ENCODE measurements at places on chromosomes 13 and 19.

DNA sequence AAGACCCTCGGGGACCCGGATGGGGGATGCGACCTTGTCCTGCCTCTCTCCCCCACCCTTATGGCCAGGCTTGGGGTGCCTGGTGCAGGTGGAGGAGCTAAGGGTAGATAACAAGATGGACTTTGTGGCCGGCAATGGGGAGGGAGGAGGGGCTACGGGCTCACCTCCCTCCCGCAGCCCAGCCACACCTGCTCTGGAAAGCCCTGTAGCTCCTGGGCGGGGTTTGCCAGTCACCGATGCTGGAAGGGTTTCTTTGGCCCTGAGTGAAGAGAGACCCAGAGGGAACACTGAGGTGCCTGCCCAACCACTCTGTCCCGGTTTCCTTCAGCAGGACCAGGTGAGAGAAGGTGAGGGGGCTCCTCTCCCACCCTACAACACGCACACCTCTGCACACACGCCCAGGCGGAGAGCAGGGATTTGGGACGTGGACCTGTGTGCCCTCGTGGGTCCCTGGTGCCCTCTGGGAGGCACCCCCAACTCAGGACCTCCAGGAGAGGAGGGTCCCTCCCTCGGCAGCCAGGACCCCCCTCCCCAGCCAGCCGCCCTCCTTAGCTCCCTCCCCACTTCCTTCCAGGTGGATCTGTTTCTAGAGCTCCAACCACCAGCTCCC lies at the start of gene FUT2:
TSS of gene FUT2 (plus strand) at position 229 of the 610 bp plus-strand sequence. CDS start 6,986 bp downstream, outside the sequence.
- H3K27me3 ChIP-seq = no peaks in the 10 kb centered on the region
- peak within 1 kb of the TSS; percentile 64 for H3K27ac ChIP-seq
- no peaks in the 10 kb centered on the region for H3K36me3 ChIP-seq
- DNase-seq = no peak
- H3K4me3 ChIP-seq = no peak within 1 kb of the TSS

- H3K36me3 ChIP-seq = no peaks in the 10 kb centered on the region
- peaks cover 41% of the 10 kb centered on the region for H3K4me1 ChIP-seq
- no peaks in the 10 kb centered on the region for H3K27me3 ChIP-seq
Measured at GRCh38 chr19:56321989-56322440, 7.4 kb upstream of the ZSCAN5A start.

DNA sequence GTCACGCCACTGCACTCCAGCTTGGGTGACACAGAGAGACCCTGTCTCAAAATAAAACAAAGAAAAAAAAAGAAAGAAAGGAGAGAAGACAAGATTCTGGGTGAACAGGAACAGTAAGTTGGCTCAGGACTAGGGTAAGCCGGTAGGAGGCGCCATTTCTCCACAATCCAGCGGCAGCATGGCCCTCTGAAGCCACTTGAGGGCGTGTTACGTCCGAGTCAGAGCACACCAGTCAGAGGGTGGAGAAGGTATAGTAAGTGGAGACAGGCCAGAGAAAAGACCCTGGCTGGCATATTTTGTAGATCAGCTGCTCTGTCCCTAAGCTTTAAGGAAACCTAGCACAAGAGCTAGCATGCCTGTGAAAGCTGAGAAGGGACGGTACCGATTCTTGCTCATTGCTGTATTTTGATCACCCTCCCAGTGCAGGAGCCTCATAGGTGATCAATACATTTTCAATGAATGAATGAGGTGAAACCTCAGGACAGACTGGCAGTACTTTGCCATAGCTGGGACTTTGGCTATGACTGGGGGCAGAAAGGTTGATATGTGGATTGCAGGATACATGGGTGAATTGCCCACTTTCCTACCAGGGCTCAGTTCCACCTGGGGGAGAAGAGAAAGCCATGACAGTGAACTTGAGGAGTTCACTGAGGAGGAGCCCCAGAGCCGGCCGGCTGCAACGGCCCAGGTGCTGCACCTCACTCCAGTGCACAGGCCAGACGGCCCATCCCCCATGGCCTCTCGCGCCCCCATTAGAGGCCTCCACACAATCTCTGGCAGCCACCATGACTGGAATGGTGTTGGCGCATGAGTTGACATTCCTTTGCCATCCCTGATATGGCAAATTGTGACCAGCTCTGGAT lies 23.5 kb downstream of the POU2F2 start:
- peak; percentile 73 for DNase-seq
- H3K4me1 ChIP-seq = no peaks in the 10 kb centered on the region
- no peaks in the 10 kb centered on the region for H3K36me3 ChIP-seq
- peaks cover 5% of the 10 kb centered on the region for H3K27me3 ChIP-seq
- H3K27ac ChIP-seq = no peak overlapping the region

DNA sequence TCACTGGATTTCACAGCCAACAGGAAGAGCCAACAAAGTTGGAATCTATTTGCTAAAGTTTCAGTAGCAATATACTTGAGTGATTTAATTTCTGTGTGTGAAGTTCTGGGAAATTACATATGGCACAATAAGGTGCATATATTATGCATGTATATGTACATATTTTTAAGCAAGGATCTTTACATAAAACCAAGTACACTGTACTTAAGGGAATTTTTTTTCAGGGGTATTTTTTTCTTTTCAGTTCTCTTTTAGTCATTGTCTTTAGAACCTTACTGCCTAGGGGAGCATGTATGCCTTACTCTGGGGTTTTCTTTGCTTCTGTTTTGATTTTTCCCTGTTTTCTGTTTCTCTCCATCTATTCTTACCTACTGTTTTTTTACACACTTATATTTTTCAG lies 7.4 kb downstream of the RAP2A start:
- H3K4me1 ChIP-seq = peaks cover 13% of the 10 kb centered on the region
- no peak for DNase-seq
- no peak overlapping the region for H3K4me3 ChIP-seq
- H3K36me3 ChIP-seq = no peaks in the 10 kb centered on the region
- no peak overlapping the region for H3K27ac ChIP-seq

- no peak for DNase-seq
- H3K27me3 ChIP-seq = no peaks in the 10 kb centered on the region
- no peak overlapping the region for H3K4me3 ChIP-seq
- no peak overlapping the region for H3K27ac ChIP-seq
Measured at GRCh38 chr19:32471095-32471494, 65.5 kb downstream of the DPY19L3 start.
